ENCODE measurements at places on chromosomes 6 and 20. TPM values are rescaled to one million over a fixed set of nuclear protein-coding genes. Genes with fewer than 3 reads are reported as not detected.

GRCh38 chr20:56974499-56975250, 291.8 kb downstream of the BMP7 start:
- no peak for DNase-seq

DNA sequence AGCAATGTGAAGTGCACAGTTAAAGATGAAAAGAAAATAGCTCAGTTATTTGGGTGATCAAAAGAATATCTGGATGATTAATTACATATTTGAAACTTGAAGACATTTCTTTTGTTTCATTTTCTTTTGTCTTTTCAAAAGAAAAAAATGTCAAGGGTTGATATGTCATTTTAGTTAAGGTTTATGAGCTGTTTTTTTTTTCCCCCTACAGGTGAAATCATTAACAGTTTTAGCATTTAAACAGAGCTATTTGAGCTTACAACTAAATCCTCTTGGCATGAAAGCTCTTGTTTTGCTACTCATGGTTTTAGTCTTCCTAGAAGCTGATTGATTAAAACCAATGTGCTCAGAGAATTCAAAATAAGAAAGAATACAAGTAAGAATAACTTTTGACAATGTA, 887.3 kb downstream of the PHF3 start:
- no peak for DNase-seq

DNA sequence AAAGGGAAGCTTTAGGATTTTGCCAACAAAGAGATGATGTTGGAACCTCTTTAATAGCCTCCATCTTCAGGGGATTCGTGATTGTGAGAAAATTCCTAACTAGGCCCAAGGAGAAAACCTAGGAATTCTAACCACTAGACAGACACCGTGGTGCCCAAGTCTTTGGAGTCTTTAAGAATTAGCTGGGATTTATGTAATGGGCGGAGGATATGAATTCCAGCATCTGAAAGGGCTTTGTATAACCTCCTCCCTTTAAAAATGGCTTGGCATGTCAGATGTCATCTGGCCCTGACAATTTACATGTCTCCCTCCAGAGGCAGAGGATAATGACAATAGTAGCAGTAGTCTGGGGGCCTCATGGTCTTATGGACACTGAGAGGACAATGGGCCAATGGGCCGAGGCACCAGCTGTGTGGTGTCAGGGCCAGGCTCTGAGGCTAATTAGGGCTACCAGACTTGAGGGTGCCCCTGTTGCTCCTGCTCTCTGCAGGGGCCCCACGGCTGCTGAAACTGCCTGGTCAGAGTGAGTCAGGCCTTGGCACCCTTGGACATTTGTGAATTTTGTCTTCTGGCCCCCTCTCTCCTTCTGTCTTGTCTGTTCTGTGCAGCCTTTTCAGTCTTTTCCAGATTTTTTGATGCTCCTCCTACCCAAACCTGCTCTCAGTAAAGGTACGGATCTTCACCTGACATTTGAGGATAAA, 113.9 kb downstream of the EDN1 start:
- DNase-seq, result no peak

DNA sequence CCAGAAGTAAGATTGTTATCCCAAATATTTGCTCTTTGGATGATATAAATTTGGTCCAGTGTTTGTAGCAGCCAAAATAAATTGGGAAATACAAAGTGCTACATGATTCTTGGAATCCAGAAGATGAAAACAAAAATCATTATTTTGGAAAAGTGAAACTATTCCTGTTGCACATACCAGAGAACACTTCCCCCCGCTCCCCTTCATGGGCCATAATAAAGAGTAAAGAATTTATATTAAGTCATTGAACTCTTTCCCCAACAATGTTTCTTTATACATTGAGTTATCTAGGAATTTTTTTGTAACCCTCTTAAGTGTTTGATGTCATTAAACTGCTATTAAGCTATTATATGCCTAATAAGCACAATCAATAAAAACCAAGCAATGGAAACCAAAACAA, 490.4 kb upstream of the HS3ST5 start:
- no peak for DNase-seq

GRCh38 chr6:7742223-7742785, 16.4 kb downstream of the BMP6 start:
- no peak for DNase-seq

The BPI gene
- 1.1 TPM for polyA plus RNA-seq

DNA sequence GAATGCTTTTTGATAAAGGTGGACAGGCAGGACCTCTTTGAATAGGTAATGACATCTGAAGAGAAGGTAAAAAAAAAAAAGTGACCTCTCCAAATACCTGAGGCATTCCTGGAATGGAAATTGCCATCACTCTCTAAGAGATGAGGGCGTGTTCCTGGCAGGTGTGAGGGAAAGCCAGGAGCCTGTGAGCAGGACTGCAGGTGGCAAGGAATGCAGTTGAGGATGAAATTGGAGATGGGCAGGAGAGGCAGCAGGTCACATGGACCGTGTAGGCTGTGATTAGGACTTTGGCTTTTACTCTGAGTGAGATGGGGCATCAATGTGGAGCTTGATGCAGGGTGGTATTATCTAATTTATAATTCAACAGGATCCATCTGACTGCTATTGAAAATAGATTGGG, 227.4 kb downstream of the LRFN2 start:
- no peak for DNase-seq

- no peak for DNase-seq
Measured at GRCh38 chr6:87660226-87660911, 41.7 kb downstream of the AKIRIN2 start.

DNA sequence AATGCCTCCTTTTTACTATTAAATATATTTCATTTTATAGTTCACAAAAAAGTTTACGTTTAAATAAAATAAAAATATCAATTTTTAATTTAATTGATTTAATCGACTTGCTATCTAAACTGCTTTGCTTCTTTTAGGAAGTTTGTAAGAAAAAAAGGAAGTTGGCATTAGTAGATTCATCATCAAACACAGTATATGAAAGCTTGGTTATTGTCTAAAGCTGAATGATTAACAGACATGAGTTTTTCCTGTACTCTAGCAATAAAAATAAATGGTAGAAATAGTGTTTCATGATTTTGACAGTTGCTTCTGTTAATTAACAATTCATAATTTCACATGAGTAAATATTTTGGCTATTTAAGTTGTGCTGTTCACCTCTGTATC, 1285.5 kb upstream of the GJE1 start:
- no peak for DNase-seq

The TMEM151B gene
- 0.11 TPM for polyA plus RNA-seq

Data from spleen (tissue), 13 donors.